Suppressor macrophage treated with lipopolysaccharide for 4 hours (primary cell): ENCODE measurements at places on chromosomes 1 and 21.

GRCh38 chr1:201020721-201021629 is 2.5 kb downstream of the KIF21B start:
- no peak for DNase-seq

- no peak for DNase-seq
These were observed 129.2 kb downstream of the GLUL start for GRCh38 chr1:182262425-182262824.

- no peak for DNase-seq
These were observed at the start of gene FLG2 for GRCh38 chr1:152359906-152360305. FLG2 (minus strand) TSS chr1:152360006; CDS start chr1:152358884, 1,122 bp downstream.

- DNase-seq, result no peak
These were observed 33.7 kb upstream of the PLA2G2C start for GRCh38 chr1:20220036-20220435.

DNA sequence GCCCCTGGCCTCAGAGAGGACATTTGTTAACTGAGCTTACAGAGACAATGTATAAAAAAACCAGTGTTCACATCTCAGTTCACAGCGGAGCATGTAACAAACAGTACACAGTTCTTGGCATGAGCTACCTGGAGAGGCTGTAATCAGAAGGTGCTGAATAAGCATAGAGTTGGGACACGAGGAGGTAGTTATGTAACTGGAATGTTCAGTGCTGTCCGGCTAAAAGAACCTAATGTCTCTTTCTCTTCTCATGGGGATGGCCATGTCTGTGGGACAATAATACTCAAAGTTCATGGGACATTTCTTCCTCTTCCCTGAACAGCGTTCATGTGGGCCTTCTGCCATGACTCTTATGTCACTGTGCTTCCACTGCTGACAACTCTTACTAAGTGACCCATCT is 17.2 kb upstream of the STX12 start:
- no peak for DNase-seq

DNA sequence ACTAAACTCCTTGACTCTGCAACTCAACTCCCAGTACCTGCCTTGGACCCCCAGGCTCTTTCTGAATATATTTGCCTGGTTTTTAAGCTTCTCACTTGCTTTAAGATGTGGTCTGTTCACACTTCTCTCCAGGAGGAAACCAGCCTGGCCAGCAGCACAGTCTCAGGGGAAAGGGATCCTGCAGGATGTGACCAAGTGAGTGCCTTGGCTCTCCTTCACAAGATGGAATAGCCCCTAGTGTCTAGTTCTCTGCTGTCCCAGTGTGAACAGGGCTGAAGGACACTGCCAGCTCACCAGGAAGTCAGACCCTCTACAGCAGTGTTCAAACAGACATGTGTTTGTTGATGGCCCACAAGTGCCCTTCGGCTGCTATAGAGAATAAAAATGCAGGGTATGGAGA is 32.9 kb downstream of the CD244 start:
- no peak for DNase-seq

- DNase-seq, result no peak
These were observed 31.6 kb downstream of the HYI start for GRCh38 chr1:43421976-43422750.

GRCh38 chr1:63124666-63125191 is 197.6 kb upstream of the FOXD3 start:
- peak; percentile 49 for DNase-seq
